ENCODE measurements at places on chromosomes 1 and 21.

- no peak for DNase-seq
These were observed 410 bp upstream of the NUDC start for GRCh38 chr1:26921126-26921539.

DNA sequence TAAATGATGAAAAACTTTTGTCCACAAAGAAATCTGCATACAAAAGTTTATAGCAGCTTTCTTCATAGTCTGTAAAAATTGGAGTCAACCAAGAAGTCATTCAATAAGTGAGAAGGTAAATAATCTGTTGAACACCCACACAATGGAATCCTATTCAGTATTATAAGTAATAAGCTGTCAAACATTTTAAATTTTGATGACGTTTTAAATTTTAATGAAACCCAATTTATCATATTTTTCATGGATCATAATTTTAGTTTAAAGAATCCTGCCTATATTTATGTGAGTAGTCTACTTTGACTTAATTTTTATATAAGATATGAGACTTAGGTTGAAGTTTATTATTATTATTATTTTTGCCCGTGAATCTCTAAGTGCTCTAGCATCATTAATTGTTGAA lies 20.0 kb downstream of the OR10J1 start:
- no peak for DNase-seq

DNA sequence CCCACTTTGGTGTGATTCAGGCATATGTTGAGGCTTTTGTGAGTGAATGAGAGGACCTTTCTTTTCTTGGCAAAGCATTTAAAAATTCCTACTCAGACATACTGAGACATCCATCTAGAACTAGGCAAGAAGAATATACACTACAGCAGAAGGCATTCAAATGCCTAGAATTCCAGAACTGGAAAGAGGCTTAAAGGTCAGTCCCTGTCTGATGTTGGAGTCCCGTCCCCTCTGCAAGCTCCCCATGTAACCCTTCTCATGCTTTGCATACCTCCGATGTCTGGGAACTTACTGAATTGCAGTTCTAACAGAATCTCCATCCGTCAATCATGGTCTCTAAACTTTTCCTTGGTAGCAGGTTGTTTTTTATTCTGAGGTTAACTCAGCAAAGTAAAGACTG lies 152.9 kb downstream of the ATP6V1G3 start:
- no peak for DNase-seq

- DNase-seq: no peak
These were observed 8.9 kb downstream of the LYST start for GRCh38 chr1:235857756-235858155.

DNA sequence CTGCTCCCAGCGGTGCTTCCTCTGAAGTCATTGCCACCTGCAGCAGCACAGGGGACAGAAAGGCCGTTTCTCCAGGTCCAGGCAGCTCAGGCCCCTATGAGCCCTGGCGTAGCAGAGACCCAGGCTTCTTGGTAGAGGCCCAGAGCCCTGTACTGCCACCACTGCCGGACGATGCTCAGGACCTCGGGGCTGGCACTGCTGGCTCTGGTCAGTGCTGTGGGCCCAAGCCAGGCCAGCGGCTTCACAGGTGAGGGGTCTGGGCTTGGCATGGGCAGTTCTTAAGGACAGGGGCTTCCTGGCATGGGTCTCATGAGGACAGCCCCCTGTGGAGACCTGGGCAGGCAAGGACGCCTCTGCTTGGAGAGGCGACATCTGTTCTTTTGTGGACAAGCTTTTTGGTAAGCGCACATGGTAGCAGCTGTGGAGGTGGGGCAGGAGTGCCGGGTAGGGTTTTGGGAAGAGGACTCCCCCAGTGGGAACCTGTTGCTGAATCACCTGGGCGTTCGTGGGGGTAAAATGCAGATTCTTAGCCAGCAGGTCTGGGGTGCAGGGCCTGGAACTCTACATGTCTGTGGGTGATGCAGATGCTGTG lies at the start of gene UMODL1:
UMODL1 (plus strand) TSS at position 172 of the 592 bp plus-strand sequence; CDS start at position 172, 0 bp downstream.
- no peak for DNase-seq

- DNase-seq: no peak
These were observed 17.2 kb downstream of the BSND start for GRCh38 chr1:55015731-55016620.

DNA sequence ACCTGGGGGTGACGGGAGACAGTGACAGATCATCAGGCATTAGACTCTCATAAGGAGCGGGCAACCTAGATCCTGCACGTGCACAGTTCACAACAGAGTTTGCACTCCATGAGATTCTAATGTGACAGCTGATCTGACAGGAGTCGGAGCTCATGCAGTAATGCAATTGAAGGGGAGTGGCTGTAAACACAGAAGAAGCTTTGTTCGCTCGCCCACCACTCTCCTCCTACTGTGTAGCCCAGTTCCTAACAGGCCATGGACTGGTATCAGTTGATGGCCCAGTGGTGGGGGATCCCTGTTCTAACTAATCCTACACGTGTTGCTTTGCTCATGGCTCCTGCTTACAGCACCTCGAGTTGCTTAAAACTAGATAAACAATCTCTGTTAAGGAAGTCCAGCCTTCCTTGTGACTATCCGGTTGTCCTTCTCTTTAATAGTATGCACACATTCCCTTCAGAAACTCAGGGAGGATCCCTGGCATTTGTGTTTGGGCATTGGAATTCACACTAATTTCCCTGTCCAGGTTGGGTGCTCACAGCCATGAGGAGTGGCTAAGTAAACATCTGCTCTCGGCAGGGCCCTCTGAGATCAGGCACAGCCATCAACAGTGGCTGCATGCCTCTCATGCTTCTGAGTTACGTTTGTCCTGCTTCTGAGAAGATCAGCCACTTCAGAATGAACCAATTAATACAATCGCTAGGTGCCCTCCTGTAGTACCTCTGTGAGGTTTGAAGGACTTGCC lies 21.1 kb upstream of the F3 start:
- DNase-seq: no peak

GRCh38 chr1:27574871-27575831 lies 28.8 kb downstream of the AHDC1 start:
- DNase-seq: no peak

DNA sequence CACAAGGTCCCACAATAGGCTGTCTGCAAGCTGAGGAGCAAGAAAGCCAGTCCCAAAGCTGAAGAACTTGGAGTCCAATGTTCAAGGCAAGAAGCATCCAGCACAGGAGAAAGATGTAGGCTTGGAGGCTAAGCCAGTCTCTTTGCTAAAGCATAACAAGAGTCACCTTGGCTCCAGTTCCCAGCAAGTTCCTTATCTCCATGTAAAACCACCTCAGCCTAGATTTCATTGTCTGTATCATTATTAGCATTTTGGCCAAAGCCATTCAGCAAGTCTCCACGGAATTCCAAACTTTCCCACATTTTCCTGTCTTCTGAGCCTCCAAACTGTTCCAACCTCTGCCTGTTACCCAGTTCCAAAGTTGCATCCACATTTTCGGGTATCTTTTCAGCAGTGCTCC lies 36.9 kb downstream of the PIGM start:
- DNase-seq: no peak

GRCh38 chr1:168923521-168924136 lies 182.9 kb upstream of the ATP1B1 start:
- no peak for DNase-seq

DNA sequence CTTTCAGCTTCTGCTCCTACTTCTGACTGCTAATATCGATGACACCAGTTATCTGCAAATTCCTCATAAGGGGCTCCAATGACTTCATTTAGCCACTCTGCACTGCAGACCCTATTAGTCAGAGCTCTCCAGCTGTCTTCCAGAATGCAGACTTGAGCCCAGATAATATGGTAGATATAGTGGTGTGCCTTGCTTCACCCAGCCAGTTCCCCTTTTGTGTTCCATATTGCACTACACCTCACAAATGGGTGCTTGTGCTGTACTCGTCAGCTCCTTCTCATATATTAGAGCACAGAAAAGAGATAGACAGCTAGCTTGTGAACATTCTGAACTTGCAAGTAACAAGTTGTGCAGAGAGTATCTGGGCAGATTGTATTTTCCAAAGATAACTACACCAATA lies 23.7 kb upstream of the COG2 start:
- no peak for DNase-seq

Measured in stimulated activated CD4-positive, alpha-beta T cell treated with anti-CD3 and anti-CD28 coated beads, Interleukin-1b, Interleukin-23, amount 100 ng/mL, for 1 hour (primary cell).